ENCODE measurements at places on chromosomes 4 and X.
A peak's percentile ranks its signal among the peaks of the same experiment; 100 is the strongest.

- no peak for DNase-seq
Observed at GRCh38 chr4:2689825-2690700, 66.1 kb downstream of the TNIP2 start.

DNA sequence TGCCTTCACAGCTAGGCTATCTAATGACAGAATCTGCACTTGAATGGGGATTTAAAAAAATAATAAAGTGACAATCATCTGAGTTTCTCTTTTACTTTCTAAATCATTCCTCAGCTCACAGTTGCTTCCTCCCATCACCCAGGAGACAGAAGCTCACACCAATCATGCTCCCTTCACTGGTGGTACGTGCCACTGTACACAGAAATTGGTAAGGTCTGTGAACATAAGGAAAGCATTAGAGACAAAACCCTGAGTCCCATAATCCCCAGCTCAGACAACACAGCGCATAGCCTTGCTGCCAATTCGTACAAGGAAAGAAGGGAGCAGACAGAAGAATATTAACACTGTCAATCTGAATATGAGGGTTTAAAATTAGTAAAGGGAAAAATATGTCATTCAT is 133.1 kb downstream of the IDS start:
- no peak for DNase-seq

DNA sequence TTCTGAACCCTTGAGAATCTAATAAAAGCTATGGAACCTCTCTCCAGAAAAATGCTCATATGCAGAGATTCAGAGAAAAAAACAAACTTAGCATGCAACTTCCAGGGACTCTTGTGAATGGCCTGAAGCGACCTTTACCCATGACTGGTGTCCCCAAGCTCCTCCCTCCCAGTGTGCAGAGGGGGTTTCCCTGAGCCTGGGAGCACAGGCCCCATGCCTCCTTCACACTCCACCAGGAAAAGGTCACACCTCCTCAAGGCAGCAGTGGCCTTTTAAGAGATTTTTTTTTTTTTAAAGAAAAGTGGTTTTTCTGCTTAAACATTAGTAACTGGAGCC is 13.3 kb upstream of the UBA6 start:
- DNase-seq = no peak

DNA sequence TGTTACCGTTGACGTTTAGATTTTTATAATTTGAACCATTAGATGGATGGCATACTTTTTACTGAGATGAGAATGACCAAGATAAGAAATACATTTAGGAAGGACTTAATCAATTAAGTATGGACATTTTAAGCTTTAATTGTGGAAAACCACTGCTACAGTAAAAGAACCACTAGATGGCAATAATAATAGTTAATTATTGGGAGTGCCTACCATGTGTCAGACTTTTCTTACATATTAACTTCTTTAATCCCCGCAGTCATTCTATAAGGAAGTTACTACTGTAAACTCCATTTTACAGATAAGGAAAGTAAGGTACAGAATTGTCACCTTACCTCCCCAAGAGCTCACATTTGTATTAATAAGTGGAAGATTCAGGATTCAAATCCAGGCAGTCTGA is 48.5 kb upstream of the MYOZ2 start:
- DNase-seq = peak; percentile 39

GRCh38 chrX:132563976-132564375 is 75.1 kb upstream of the MBNL3 start:
- DNase-seq = no peak

GRCh38 chr4:29453303-29453820 is 1266.8 kb upstream of the PCDH7 start:
- DNase-seq = no peak

- no peak for DNase-seq
Observed at GRCh38 chr4:72394012-72394663, 174.9 kb downstream of the ADAMTS3 start.

DNA sequence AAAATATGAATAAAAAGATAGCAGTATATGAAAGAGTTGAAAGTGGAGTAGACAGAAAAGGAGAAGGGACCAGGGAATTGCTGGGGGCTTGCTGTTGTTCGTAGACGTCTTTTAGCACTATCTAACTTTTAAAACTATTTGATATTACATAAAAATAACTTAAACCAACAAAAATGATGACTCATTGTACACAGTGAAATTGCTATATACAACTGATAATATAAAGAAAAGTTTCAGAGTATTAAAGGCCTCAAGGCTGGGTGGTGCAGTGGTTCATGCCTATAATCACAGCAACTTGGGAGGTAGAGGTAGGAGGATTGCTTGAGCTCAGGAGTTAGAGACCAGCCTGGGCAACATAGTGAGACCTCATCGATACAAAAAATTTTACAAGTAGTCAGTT is 5.2 kb downstream of the TRPC3 start:
- DNase-seq = no peak

DNA sequence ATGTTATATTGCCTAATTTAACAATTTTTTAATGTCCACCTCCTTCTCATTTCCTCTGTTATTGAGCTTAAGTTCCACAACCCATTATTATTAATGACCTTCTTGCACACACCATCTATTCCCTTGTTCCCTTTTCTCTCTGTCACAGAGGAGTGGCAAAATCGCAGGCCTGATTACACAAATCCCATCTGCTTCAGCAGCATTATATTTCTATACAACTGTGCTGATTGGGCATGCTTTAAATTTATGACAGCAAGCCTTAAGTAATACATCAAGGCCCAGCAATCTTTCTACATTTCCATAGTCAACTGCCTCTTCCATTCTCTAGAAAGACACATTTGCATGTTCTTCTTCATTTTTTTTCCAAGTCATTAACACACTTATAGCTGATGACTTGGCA is 423.8 kb downstream of the PRDM5 start:
- no peak for DNase-seq

- no peak for DNase-seq
Observed at GRCh38 chr4:154616287-154616686, 3.8 kb upstream of the FGG start.

DNA sequence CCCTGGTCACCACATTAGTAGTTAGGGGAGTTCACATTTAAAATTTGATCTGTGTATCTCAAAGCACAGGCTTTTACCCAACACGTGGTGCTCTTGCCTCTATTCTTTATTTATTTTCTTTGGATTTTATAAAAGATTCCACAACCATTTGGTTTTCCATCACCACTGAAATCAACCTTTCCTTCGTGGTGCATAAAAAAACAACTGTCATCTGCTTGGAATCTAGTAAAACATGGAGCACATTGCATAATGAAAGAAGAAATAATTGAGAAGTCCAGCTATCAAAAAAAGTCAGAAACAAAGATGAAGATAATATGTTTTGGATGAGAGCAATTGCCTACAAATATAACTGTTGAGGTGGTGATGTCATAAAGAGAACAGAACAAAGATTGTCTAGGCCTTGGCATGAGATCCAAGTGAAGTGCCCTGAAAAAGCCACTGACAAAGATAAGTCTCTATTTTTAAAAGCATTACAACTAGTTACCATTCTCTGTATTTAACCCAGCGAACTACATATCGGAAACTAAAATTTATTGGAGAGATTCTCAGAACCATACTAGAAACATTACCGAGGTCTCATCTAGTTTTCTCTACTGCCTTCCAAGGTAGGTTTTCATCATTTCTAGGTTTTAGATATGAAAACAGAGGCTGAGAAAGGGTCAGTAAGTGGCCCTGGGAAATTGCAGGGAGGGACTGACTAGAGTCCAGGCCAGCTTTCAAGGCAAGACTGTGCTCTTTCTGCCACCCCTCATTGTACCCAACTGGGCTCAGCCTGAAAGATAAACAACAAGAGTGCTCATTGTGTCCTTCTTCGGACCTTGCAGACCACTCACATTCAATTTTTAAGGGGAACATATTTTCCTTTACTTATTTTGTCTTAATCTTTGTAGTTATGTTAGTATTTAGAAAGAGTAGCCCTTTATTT is 127.3 kb downstream of the MAD2L1 start:
- no peak for DNase-seq

DNA sequence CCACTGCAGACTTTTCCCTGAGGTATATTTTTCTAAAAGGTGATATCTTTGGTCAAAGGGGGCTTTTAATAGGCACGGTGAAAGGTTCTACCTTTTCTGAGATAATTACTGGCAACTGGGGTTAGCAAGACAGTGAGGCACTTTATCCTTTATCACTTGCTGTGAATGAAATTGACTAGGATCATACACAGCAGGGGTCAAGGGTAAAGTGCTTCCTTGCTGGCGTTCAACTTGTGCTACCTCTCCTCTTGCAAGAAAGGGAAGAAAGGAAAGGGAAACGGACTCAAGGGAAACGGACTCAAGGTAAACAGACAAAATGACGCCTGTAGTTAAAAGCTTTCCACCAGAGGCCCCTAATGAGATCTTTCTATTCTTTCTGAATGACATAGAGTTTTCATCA is 78.6 kb upstream of the RAPGEF2 start:
- no peak for DNase-seq

DNA sequence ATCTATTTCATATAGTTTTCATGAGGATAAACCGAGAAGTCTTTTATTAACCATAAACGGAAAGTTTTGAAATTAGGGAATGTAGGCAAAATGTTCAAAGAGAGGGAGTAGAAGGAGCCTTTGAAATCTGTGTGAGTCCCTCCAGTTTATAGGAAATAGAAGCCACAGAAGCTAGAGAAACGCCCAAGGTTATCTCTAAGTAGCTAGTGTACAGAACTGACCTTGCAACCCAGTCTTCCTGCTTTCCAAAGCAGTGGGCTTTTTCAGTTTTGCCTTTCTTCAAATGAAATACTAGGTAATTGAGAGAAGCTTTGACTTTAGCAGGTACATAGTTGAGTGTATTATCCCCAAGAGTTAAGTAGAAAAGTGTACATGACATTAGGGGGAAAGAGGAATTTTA is 39.4 kb downstream of the STIM2 start:
- no peak for DNase-seq

- no peak for DNase-seq
Observed at GRCh38 chr4:177446586-177446985, 4.3 kb upstream of the AGA start.

GRCh38 chr4:80079255-80079923 is 6.4 kb upstream of the ANTXR2 start:
- no peak for DNase-seq

- DNase-seq = no peak
Observed at GRCh38 chr4:30989508-30989907, 269.3 kb downstream of the PCDH7 start.

DNA sequence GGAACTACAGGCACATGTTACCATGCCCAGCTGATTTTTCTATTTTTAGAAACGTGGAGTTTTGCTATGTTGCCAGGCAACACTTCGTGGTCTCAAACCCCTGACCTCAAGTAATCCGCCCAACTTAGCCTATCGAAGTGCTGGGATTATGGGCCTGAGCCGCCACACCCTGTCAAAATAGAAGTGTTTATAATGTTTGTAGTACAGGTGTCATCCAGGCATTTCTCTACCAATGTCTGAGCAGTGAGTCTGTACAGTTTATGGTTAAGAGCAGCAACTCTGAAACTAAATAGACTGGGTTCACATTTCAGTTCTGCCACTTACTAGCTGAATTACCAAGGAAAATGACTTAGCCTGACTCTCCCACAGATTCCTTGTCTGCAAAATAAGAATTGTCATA is 460.4 kb upstream of the GALNT7 start:
- no peak for DNase-seq

DNA sequence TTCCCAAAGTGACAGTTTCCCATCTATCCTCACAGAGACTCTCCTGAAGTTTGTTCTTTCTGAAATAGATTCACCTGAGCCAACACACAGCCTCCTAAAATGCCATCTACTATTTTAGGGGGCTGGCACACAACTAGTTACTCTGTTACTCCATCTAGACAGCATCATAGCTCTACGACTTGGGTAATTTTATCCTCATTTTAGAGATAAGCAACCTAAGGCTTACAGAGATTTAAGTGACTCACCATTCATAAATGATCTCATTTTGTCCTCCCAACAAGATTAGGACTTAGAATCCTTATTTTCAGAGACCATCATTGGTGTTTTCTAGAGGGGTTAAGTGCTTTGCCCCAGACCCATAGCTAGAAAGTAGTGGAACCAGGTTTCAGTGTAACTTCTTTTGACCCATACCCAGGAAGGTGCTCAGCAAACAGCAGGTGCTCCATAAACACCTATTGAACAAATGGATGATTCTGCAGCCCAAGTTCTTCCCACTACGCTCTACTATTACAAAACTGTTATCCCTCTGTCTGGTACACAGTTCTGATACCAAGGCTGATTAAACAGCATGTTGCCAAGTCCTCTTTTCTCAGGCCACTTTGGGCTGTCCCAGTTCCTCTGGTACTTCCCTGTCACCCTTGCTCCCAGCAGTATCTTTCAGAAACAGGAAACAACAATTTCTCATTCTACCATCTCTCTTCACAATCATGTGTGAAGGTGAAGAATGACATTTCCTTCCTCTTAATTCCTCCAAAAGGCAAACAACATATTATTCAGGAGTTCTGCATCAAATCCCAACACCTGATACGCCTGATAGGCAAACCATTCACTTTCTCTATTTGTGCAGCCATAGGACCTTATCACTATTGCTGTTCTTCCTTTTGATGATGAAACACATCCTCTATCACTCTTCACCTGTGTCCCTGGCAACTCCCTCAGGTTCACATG is 304.7 kb upstream of the TAPT1 start:
- peak; percentile 4 for DNase-seq

GRCh38 chr4:144174401-144175067 is 34.0 kb upstream of the GYPA start:
- peak; percentile 66 for DNase-seq

DNA sequence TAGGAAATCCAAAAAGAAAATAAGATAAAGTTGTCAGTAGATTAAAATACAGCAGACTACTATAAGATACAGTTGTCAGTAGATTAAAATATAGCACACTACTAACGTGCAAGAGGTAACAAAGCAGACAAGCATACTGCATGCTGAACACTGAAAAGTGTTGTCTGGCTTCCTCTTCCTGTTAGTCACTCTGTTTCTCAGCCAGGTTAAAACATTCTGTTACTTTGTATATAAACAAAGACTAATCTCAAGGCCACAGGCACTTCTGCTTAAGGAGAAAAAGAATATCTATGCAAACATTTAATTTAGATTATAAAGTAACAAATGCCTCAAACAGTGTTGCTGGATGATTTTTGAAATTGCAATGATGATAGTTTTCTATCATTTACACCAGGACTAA is 41.0 kb upstream of the SCD5 start:
- DNase-seq = peak; percentile 40

GRCh38 chr4:13174001-13174400 is 310.1 kb downstream of the RAB28 start:
- no peak for DNase-seq

GRCh38 chr4:54395013-54395527 is 166.0 kb downstream of the PDGFRA start:
- no peak for DNase-seq

DNA sequence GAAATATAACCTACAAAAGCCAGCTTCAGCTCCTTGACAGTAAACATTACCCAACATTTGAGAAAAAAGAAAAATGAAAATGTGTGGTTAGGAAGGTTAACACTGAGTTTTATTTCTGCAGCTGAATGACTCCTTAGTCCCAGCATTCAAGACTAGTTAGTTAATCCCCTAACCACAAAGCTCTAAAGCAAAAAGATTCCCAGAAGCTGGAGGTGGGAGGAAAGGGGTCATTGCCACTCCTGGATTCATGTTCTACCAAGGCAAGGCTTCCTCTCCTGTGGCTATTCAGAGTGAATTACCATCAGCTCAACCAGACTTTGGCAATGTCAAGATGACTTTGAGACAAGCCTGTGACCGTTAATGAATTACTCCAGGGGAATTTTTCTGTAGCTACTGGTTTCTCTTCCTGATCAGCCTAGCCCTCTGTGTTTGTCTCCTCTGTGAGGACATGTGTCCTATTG is 63.6 kb downstream of the HADH start:
- no peak for DNase-seq

- no peak for DNase-seq
Observed at GRCh38 chrX:153845842-153846241, 15.5 kb upstream of the PDZD4 start.

GRCh38 chr4:148056879-148057278 is 325.0 kb downstream of the ARHGAP10 start:
- DNase-seq = peak; percentile 76
